Natural killer cell treated with Interleukin-12 subunit alpha and Interleukin-12 subunit beta and Interleukin-15 and Interleukin-18, amount 100 ng/mL, for 72 hours (primary cell): ENCODE measurements at places on chromosomes 2 and 18. TPM values are rescaled to one million over a fixed set of nuclear protein-coding genes. Genes with fewer than 3 reads are reported as not detected.

Gene KIAA2012
- not detected for total RNA-seq

Gene CTAGE1
- not detected for total RNA-seq

Gene GPR155
- 3.6 TPM for total RNA-seq

Gene ELOA2
- not detected for total RNA-seq

Gene IL1F10
- not detected for total RNA-seq

Gene SP140L
- total RNA-seq, result 36.8 TPM

Gene SLC4A5
- total RNA-seq, result 3.2 TPM

Gene GALR1
- not detected for total RNA-seq

- no peak overlapping the region for H3K4me3 ChIP-seq
- H3K27me3 ChIP-seq, result no peaks in the 10 kb centered on the region
- no peaks in the 10 kb centered on the region for H3K36me3 ChIP-seq
- H3K27ac ChIP-seq, result no peak overlapping the region
- H3K4me1 ChIP-seq, result no peaks in the 10 kb centered on the region
Measured at GRCh38 chr2:226088366-226088674, 688.8 kb downstream of the NYAP2 start.

DNA sequence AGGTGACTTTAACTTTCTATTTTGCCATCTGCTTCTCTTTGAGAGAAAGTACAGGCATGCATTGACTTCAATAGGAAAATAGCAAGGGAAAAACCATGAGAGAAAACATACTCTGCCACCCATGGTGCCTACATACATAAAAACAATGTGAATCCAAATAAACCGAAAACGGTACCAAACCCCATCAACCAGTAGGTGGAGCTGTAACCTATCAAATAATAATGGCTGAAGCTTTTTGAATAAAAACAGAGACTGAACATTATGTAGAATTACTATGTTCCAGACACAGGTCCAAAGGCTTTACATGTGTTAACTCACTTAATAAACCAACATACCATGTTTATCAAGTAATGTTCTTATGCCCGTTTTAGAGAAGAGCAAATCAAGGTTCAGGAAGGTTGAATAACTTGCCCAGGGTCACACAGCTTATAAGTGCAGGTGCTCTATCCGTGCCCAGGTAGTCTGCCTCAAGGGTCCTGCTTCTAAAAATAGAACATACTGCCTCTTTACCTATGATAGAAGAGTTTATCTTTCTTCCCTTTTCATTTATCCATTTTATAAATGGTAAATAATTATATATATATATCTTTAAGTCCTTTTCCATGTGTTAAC lies 293.9 kb upstream of the SYT4 start:
- no peaks in the 10 kb centered on the region for H3K36me3 ChIP-seq
- H3K4me3 ChIP-seq, result no peak overlapping the region
- no peak for DNase-seq
- H3K4me1 ChIP-seq, result no peaks in the 10 kb centered on the region
- H3K27ac ChIP-seq, result no peak overlapping the region
- H3K27me3 ChIP-seq, result peaks cover 4% of the 10 kb centered on the region

DNA sequence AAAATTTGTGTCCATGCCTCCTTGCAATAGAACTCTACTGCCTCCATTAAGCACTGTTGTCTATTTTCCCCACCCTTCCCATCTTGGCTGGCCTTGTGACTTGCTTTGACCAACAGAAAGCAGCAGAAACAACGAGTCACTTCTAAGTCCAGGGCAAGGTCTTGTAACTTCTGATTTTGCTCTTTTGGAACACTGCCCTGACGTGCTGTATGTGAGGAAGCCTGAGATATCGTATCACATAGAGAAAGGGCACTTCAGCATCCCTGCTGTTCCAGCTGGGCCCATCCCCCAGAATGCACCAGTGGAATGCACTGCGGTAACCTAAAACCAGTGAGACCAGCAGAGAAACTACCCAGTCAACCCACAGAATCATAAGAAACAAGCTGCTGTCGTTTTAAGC lies 28.1 kb downstream of the NCKAP1 start:
- no peak overlapping the region for H3K27ac ChIP-seq
- no peaks in the 10 kb centered on the region for H3K27me3 ChIP-seq
- peaks cover 10% of the 10 kb centered on the region for H3K4me1 ChIP-seq
- DNase-seq, result no peak
- no peaks in the 10 kb centered on the region for H3K36me3 ChIP-seq

DNA sequence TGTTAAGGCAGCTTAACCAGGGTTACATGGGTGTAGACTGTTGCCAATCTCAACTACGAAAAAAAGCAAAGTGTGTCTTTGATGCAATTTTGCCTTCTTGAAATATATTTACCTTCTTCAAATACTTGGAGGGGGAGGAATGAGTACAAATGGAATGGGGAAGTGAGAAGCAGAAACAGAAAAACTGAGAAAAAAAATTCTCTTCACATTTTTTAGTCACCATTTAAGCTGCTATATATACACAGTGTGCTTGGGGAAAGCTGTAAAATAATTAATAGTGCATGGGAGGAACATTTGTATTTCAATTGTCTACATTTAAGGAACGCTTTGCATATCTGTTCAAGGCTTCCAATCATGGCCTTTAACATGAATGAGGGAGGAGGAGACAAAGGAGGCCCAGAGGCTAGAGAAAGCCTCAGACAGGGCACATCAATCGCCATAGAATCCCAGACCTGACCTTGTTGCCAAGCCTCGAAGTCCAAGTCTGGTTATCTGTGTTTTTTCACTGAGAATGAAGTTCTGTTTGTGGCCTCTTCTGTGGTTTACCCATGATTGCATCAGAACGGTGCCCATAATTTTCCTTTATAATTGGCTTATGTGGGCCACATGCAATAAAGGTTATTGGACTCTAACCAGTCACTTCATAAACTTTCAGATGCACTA lies 158.6 kb downstream of the PIK3C3 start:
- no peak for DNase-seq
- peak overlapping the region; percentile 13 for H3K4me3 ChIP-seq
- H3K4me1 ChIP-seq, result peaks cover 12% of the 10 kb centered on the region
- peak overlapping the region; percentile 73 for H3K27ac ChIP-seq
- no peaks in the 10 kb centered on the region for H3K36me3 ChIP-seq

- H3K27me3 ChIP-seq, result no peaks in the 10 kb centered on the region
- H3K4me3 ChIP-seq, result no peak overlapping the region
- no peak for DNase-seq
- H3K4me1 ChIP-seq, result no peaks in the 10 kb centered on the region
Measured at GRCh38 chr18:73656691-73657090, 490.9 kb downstream of the FBXO15 start.

DNA sequence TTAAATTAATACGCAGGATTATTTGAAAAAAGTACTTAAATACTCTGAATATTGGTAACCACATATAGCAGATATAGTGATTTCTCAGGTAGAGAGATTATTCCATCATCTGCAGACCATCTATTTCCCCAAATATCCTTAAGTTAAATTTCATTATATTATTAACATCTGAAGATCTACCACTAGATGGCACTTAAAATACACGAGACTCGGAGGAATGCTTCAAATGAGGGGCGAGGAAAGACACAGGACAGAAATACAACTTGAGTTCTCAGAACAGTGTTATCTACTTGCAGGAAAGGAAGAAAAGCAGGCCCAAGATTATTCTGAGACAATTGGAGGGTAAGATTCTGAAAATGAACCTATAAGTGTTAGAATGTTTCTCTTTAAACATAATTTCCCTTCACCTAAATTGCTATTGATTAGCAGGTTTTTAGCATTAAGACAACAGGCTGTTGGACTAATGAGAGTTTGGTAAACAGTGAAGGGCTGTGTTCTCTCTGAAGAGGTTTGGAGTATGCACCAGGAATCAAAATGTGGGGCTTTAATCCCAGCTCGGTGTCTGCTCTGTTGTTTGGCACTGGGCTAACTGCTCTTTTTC lies 76.9 kb upstream of the GCFC2 start:
- H3K4me1 ChIP-seq, result no peaks in the 10 kb centered on the region
- no peaks in the 10 kb centered on the region for H3K36me3 ChIP-seq
- H3K27me3 ChIP-seq, result peaks cover 19% of the 10 kb centered on the region

DNA sequence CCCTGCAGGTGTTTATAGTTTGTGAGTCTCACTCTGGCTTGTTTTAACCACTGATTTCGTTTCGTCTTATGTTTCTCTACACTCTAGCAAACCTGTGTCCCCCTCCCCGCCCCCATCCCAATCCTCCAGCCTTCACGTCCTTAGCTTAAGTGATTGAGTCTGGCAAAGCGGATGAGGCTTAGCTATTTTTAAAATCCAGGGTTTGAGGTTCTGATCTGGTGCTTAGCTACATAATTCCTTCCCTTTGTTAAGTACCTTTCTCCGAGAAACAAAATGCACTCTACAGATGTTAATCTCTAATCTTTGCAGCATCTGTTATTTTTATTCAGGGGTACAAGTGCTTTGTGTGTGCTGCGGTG lies 7.8 kb downstream of the AGAP1 start:
- H3K27ac ChIP-seq, result no peak overlapping the region
- H3K27me3 ChIP-seq, result peaks cover 42% of the 10 kb centered on the region
- DNase-seq, result no peak
- no peaks in the 10 kb centered on the region for H3K36me3 ChIP-seq
- H3K4me1 ChIP-seq, result peaks cover 11% of the 10 kb centered on the region

DNA sequence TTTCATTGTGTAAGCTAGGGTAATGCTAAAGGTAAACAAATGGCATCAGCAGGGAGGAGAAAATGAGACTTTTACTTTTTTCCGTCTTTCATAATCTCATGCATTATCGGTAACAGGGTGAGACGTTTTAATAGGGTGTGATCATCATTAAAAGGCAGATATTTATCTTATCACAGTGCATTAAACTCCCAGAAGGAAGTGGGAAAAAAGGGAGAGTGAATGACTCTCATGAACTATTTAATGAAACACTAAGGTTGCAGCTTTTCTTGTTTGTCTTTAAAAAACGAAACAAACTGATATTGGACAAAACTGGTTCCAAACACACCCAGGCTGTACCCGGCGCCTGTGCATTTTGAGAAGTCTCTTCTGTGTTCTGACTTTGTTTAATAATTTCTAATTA lies 1936.8 kb upstream of the PIK3C3 start:
- no peak overlapping the region for H3K4me3 ChIP-seq
- H3K27ac ChIP-seq, result no peak overlapping the region
- no peak for DNase-seq
- H3K36me3 ChIP-seq, result no peaks in the 10 kb centered on the region
- H3K27me3 ChIP-seq, result no peaks in the 10 kb centered on the region

- H3K4me3 ChIP-seq, result no peak overlapping the region
- H3K4me1 ChIP-seq, result peaks cover 9% of the 10 kb centered on the region
- no peak overlapping the region for H3K27ac ChIP-seq
- no peaks in the 10 kb centered on the region for H3K36me3 ChIP-seq
- no peak for DNase-seq
Measured at GRCh38 chr2:231672617-231673347, 35.5 kb upstream of the PTMA start.

- no peaks in the 10 kb centered on the region for H3K36me3 ChIP-seq
- H3K27me3 ChIP-seq, result peaks cover 15% of the 10 kb centered on the region
- H3K4me3 ChIP-seq, result no peak overlapping the region
- no peaks in the 10 kb centered on the region for H3K4me1 ChIP-seq
Measured at GRCh38 chr2:42442774-42443173, 51.0 kb downstream of the KCNG3 start.

GRCh38 chr2:100988630-100989417 lies 13.3 kb upstream of the RPL31 start:
- H3K4me1 ChIP-seq, result no peaks in the 10 kb centered on the region
- no peak overlapping the region for H3K27ac ChIP-seq
- no peaks in the 10 kb centered on the region for H3K36me3 ChIP-seq
- H3K27me3 ChIP-seq, result peaks cover 4% of the 10 kb centered on the region
- peak; percentile 37 for DNase-seq

GRCh38 chr2:72040629-72041571 lies 106.8 kb downstream of the CYP26B1 start:
- H3K27me3 ChIP-seq, result peaks cover 4% of the 10 kb centered on the region
- DNase-seq, result no peak
- H3K4me3 ChIP-seq, result no peak overlapping the region
- H3K36me3 ChIP-seq, result no peaks in the 10 kb centered on the region
- H3K4me1 ChIP-seq, result no peaks in the 10 kb centered on the region

- no peaks in the 10 kb centered on the region for H3K4me1 ChIP-seq
- no peak overlapping the region for H3K27ac ChIP-seq
- no peaks in the 10 kb centered on the region for H3K36me3 ChIP-seq
- no peaks in the 10 kb centered on the region for H3K27me3 ChIP-seq
- DNase-seq, result no peak
Measured at GRCh38 chr2:103656558-103656957, 894.7 kb downstream of the TMEM182 start.

GRCh38 chr2:186558512-186559276 lies 31.2 kb upstream of the ITGAV start:
- H3K27me3 ChIP-seq, result peaks cover 11% of the 10 kb centered on the region

- no peaks in the 10 kb centered on the region for H3K27me3 ChIP-seq
- no peak overlapping the region for H3K27ac ChIP-seq
- no peak overlapping the region for H3K4me3 ChIP-seq
- H3K36me3 ChIP-seq, result no peaks in the 10 kb centered on the region
Measured at GRCh38 chr18:31258789-31259188, 59.2 kb upstream of the DSG1 start.

GRCh38 chr2:25146896-25147295 lies 21.5 kb downstream of the POMC start:
- H3K4me3 ChIP-seq, result no peak overlapping the region
- no peak overlapping the region for H3K27ac ChIP-seq
- no peaks in the 10 kb centered on the region for H3K36me3 ChIP-seq
- peaks cover 6% of the 10 kb centered on the region for H3K27me3 ChIP-seq
- DNase-seq, result no peak

- H3K27me3 ChIP-seq, result peaks cover 3% of the 10 kb centered on the region
- H3K4me3 ChIP-seq, result no peak overlapping the region
- no peak for DNase-seq
- peaks cover 20% of the 10 kb centered on the region for H3K4me1 ChIP-seq
Measured at GRCh38 chr2:136019825-136020224, 34.4 kb upstream of the DARS1 start.

- no peak overlapping the region for H3K4me3 ChIP-seq
- H3K4me1 ChIP-seq, result peaks cover 6% of the 10 kb centered on the region
- no peak for DNase-seq
Measured at GRCh38 chr18:76461692-76462325, 33.2 kb downstream of the ZNF516 start.

DNA sequence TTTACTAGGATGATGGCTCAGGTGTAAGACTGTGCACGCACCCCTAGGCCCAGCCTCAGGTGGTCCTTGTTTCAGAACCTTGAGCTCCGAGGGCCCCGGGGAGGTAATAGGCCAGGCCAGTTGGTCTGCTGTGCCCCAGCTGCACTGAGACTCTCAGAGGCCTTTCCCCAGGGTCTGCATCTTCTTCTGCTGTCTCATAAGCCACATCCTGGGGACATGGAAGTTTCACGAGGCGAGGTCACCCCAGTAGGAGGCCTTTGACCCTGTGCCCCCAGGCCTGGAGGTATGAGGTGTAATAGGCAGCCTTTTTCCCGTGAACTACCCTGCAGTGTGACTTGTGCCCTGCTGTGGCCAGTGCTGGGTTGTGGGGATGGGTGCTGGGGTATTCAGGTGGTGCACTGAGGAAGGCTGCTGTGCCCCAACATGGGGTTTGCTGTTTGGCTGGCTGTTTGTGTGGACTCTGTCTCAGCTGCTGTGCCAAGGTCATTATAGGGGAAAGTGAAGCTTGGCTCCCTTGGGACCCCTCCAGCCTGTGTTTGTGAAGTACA lies 6.9 kb downstream of the OXER1 start:
- H3K27ac ChIP-seq, result no peak overlapping the region
- no peak for DNase-seq
- no peak overlapping the region for H3K4me3 ChIP-seq
- no peaks in the 10 kb centered on the region for H3K36me3 ChIP-seq
